Naive B cell (primary cell): ENCODE measurements at places on chromosomes 1 and 21. TPM values are rescaled to one million over a fixed set of nuclear protein-coding genes. Genes with fewer than 3 reads are reported as not detected.

DNA sequence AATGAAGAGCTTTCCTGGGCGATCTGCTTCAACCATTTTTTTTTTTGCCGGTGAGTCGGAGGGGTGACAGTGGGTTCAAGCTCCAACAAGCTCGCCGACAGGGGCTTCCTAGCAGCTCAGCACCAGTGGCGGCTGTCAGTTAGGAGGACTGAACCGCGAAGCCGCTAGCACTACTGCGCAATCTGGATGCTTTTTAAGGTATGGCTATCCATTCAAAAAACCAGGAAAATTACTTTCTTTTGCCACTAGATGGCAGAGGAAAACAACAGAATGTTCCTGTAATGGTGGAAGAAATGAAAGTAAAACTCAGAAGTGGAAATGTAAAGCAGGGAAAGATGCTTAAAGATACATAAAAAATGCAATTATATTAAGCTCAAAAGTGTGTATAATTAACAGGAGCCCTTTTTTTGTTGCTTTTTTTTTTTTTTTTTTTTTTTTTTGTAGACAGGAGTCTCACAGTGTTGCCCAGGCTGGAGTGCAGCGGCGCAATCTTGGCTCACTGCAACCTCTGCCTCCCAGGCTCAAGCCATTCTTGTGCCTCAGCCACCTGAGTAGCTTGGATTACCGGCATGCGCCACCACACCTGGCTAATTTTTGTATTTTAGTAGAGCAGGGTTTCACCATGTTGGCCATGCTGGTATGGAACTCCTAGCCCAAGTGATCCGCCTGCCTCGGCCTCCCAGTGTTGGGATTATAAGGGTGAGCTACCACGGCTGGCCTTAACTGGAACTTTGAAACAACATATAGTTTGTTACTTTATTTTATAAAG, 8.5 kb downstream of the KYAT3 start:
- H3K27me3 ChIP-seq, result no peaks in the 10 kb centered on the region
- peak overlapping the region; percentile 78 for H3K4me3 ChIP-seq
- peaks cover 52% of the 10 kb centered on the region for H3K4me1 ChIP-seq
- H3K36me3 ChIP-seq, result peaks cover 16% of the 10 kb centered on the region

DNA sequence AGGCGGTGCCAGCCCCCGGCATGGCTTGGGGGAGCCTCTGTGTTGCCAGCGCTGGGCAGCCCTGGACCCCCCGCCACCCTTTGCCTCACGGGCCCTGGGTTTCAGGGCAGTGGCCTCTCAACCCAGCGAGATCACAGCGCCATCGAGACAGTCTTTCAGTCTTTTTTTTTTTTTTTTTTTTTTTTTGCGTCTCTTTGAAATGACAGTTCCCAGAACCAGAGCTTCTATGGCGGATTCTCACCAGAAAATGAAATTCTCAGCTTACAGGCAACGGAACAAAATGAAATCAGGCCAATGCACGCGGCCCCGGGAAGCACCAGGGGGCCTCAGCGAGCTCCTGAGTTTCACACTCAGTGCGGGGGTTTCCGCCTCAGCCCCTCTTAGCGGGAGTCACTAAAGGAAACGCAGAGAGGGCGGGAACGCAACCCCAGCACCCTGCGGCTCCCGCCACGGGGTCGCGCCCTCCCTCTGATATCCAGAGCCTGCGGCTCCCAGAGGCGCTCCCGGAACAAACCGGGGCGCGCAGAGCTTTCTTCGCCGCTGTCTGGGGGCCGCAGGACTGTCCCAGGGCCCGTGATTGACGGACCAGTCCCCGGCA, 8.0 kb upstream of the COL6A1 start:
- peaks cover 13% of the 10 kb centered on the region for H3K4me1 ChIP-seq
- peak overlapping the region; percentile 54 for H3K27ac ChIP-seq
- DNase-seq, result peak; percentile 57
- H3K4me3 ChIP-seq, result peak overlapping the region; percentile 89
- H3K27me3 ChIP-seq, result peaks cover 49% of the 10 kb centered on the region
- no peaks in the 10 kb centered on the region for H3K36me3 ChIP-seq

- H3K27ac ChIP-seq, result no peak overlapping the region
- peaks cover 5% of the 10 kb centered on the region for H3K4me1 ChIP-seq
- H3K36me3 ChIP-seq, result no peaks in the 10 kb centered on the region
- H3K27me3 ChIP-seq, result peaks cover 12% of the 10 kb centered on the region
- no peak for DNase-seq
- H3K4me3 ChIP-seq, result no peak overlapping the region
These were observed 49.8 kb upstream of the PAX7 start for GRCh38 chr1:18580691-18581419.

The CD164L2 gene
- polyA plus RNA-seq, result not detected
